ENCODE measurements at places on chromosomes 2 and 18.

DNA sequence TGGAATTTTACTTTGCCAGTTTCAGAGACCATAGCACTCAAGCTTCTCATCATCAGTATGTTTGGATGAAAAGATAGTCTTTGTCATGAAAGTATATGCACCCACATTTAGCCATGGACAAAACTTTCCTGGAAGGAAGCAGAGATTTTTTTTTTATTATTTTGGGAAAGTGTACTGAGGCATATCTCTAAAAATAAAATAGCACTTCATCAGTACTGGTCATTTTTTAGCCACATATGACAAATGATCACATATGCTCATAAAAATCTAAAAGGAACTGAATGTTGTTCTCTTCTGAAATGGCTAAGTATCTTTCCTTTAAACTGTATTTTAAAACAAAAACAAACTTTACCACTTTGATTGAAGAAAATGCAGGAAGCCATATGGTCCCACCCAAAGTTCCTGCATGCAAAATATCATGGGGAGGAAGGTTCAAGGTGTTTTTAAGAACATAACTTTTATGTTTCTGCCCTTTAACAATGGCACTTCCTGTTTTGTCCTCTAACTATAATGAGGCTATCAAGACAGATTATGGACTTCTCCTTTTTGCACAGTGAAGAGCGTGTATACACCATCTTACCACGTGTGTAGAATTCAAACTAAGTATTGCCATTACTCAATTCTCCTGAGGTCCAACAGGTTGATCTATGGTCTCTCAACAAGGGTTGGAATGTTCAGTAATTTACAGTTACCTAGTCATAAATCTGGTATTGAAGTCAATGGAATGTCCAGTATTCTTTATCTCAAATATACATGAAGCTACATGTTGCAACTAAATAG lies 77.1 kb upstream of the SLC39A10 start:
- H3K27me3 ChIP-seq = no peaks in the 10 kb centered on the region
- no peaks in the 10 kb centered on the region for H3K36me3 ChIP-seq
- no peak overlapping the region for H3K27ac ChIP-seq
- no peak overlapping the region for H3K4me3 ChIP-seq
- no peak for DNase-seq
- peaks cover 16% of the 10 kb centered on the region for H3K4me1 ChIP-seq

DNA sequence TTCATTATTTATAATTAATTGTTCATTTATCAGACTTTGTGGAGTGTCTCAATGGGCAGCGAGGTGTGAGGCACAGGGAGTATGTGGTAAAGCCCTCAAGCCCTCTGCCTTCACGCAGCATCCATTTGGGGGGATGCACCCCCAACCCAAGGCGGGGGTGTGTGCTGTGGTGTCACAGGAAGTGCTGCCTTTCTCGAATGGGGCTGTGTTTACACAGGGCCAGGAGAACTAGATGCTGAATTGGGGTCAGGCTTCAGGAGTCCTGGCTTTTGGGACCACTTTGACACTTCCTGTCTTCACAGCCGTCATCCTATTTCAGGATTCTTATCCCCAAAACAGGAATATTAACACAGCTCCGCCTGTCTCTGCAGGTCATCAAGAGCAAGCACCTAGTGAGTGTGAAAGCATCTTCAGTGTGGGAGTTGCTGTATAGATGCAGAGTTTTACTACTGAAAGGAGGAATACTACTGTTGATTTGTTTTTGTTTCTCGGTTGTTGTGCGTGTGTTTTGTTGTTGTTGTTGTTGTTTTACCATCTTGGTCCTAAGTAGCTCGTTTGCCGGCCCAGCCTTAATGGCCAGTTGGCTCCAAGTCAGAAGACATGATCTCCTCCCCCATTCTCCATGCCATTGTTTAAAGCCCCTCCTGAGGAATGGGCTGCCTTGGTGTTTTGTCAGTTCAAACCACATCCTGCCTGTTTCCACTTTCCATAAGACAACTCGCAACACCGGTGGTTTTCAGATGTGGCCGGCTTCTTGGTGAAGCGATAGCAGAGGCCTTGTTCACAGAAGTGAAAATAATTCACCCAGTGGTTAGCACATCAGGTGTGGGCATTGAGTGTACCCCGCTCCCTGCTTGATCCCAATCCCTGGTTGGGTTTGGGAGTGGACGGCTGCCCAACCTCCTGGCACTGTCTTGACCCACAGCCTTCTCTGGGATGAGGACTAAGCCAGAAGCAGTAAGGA lies 221.3 kb downstream of the BCL2 start:
- no peaks in the 10 kb centered on the region for H3K36me3 ChIP-seq
- no peak overlapping the region for H3K27ac ChIP-seq
- no peak overlapping the region for H3K4me3 ChIP-seq
- no peaks in the 10 kb centered on the region for H3K27me3 ChIP-seq
- peaks cover 20% of the 10 kb centered on the region for H3K4me1 ChIP-seq
- DNase-seq = no peak

DNA sequence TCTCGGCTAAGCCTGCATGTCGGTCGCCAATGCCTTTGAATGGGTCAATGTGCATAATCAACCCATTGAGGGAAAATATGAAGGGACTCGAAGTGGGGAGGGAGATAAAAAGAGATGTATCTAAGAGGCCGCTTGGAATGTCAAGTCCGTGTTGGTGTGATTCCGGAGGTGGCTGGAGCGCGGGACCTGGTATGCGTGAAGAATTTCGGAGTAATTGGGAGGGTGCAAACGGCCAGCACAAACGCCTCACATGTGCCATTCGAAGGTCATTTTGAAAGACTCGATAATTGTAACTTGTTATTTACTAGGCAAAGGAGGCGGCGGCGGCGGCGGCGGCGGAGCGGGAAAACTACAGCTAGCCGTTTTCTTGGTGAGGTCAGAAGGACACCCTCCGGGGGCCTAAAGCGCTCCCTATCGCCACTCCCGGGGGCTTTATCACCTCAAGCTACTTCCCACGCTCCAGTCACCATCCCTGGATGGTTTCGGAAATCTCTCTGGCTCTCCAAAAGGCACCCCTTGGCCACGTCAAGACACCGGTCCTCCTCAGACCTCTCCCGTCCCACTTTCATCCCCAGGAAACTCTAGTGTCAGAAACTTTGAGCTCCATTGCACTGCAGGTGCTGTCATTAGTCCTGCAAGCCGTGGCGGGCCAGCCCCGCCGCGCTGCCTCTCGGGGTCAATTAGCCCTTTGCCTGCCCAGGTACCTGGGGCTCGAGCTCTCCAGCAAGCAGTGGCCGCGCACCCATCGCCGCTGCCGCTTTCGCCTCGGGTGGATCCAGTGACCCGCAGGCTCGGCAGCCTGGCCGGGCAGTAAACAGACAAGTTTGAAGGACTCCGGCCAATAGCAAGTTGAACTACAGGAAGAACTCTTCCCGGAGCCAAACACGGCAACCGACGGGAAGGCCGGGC lies 1.5 kb downstream of the ERBB4 start:
- no peak overlapping the region for H3K27ac ChIP-seq
- peaks cover 10% of the 10 kb centered on the region for H3K27me3 ChIP-seq
- H3K4me3 ChIP-seq = no peak overlapping the region
- H3K4me1 ChIP-seq = no peaks in the 10 kb centered on the region
- H3K36me3 ChIP-seq = no peaks in the 10 kb centered on the region
- DNase-seq = no peak

DNA sequence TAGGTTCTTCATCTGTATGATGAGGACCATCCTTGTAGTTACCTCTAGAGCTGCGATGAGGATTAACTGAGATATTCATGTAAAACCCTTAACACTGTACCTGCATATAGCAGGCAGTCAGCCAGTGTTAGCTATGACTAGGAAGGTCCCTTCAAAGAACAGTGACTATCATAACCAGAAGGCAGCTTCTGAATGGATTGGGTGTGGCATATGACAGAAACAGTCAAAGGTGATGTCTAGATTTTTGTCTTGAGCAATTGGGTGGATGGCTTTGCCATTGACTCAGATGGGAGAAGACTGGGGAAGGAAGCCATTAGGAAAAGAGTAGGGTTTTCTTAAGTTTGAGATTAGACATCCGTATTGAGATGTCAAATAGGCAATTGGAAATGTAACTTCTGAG lies 15.7 kb downstream of the XDH start:
- no peak overlapping the region for H3K4me3 ChIP-seq
- DNase-seq = no peak
- no peaks in the 10 kb centered on the region for H3K4me1 ChIP-seq
- H3K36me3 ChIP-seq = no peaks in the 10 kb centered on the region

- no peak for DNase-seq
- no peak overlapping the region for H3K27ac ChIP-seq
- no peak overlapping the region for H3K4me3 ChIP-seq
- peaks cover 4% of the 10 kb centered on the region for H3K4me1 ChIP-seq
- no peaks in the 10 kb centered on the region for H3K36me3 ChIP-seq
- no peaks in the 10 kb centered on the region for H3K27me3 ChIP-seq
These were observed 50.0 kb downstream of the CPO start for GRCh38 chr2:206989311-206989710.

- H3K36me3 ChIP-seq = no peaks in the 10 kb centered on the region
- H3K4me3 ChIP-seq = no peak overlapping the region
- no peaks in the 10 kb centered on the region for H3K27me3 ChIP-seq
These were observed 568.5 kb upstream of the SOX11 start for GRCh38 chr2:5123582-5124196.

DNA sequence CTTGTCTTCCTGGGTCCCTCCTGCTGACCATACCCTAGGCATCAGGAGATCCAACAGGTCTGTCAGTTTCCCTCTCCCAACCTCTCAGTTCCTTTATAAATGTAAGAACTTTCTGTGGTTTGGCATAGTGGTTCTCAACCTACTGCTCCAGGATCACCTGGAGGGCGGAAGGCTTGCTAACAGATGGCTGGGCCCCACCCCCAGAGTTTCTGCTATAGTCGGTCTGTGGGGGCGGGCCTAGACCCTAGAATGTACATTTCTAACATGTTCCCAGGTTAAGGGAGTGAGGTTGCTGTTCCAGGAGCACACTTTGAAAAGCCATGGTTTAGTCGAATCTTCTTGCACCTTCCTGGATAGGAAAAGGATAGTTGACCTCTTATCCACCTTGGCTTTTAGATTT lies 37.0 kb downstream of the HK2 start:
- H3K27me3 ChIP-seq = no peaks in the 10 kb centered on the region
- no peak overlapping the region for H3K27ac ChIP-seq
- DNase-seq = no peak

- H3K4me3 ChIP-seq = no peak overlapping the region
- H3K27me3 ChIP-seq = no peaks in the 10 kb centered on the region
- H3K36me3 ChIP-seq = no peaks in the 10 kb centered on the region
These were observed 20.6 kb downstream of the EVA1A start for GRCh38 chr2:75539955-75540716.

DNA sequence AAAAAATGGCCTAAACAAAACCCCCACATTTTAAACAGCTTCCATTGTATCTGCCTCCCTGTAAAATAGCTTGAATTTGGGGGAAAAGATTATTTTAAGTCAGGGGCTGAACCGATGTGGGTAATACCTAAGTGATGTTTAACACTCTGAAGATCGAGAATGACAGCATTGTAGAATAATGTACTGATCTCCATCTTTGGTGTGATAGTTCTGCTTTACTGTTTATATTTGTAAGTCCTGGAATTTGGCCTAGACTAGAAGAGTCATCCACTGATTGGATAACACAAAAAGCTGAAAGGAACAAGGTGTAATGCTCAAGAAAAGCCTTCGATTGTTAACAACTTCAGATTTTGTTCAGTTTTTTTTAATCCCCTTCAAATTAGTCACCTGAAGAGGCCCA lies 53.8 kb upstream of the CCDC68 start:
- H3K27ac ChIP-seq = no peak overlapping the region
- H3K4me1 ChIP-seq = no peaks in the 10 kb centered on the region
- no peaks in the 10 kb centered on the region for H3K27me3 ChIP-seq
- H3K36me3 ChIP-seq = no peaks in the 10 kb centered on the region

DNA sequence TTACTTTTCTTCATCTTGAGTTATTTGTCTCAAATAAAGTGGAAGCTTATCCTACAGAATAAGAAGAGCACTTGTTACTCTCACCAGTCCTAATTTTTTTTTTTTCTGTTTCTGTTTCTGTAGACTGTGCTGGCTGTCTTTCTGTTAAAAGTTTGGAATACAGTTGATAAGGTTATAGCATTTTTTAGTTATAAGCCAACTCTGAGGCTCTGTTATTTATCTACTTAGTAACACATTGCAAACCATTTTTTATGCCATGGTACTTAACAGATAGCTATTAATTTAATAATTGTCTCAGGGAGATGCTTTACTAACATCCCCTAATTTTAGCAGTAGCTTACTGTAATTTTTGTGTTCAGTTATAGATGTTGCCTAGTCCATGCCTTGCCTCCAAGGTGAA lies 37.9 kb downstream of the CREB1 start:
- H3K27me3 ChIP-seq = no peaks in the 10 kb centered on the region
- peaks cover 23% of the 10 kb centered on the region for H3K36me3 ChIP-seq
- no peak overlapping the region for H3K4me3 ChIP-seq
- H3K4me1 ChIP-seq = no peaks in the 10 kb centered on the region
- H3K27ac ChIP-seq = no peak overlapping the region

DNA sequence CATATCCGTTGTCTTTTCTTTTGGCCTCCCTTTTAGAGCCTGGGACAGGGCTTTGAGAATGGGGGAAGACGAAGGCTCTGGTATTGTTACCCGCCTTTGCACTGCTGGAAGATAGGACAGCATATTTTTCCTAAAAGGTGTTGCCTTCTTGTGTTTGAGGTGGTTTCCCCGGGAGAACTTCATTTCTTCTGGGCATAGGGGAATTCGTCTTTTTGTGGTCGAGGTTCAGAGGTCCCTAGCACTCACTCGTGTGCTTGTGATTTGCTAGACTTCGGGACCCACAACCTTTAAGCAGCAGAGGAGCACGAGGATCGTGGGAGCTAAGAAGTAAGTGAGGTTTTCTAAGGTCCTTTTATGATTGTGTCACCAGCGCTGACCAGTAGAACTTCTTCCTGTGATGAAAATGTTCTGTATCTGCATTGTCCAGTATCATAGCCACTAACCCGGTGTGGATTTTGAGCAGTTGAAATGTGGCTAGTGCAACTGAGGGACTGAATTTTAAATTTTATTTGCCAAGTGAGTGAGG lies 611 bp downstream of the ZNF512 start:
- no peaks in the 10 kb centered on the region for H3K27me3 ChIP-seq
- H3K4me1 ChIP-seq = peaks cover 28% of the 10 kb centered on the region
- peak overlapping the region; percentile 55 for H3K4me3 ChIP-seq
- no peak for DNase-seq

DNA sequence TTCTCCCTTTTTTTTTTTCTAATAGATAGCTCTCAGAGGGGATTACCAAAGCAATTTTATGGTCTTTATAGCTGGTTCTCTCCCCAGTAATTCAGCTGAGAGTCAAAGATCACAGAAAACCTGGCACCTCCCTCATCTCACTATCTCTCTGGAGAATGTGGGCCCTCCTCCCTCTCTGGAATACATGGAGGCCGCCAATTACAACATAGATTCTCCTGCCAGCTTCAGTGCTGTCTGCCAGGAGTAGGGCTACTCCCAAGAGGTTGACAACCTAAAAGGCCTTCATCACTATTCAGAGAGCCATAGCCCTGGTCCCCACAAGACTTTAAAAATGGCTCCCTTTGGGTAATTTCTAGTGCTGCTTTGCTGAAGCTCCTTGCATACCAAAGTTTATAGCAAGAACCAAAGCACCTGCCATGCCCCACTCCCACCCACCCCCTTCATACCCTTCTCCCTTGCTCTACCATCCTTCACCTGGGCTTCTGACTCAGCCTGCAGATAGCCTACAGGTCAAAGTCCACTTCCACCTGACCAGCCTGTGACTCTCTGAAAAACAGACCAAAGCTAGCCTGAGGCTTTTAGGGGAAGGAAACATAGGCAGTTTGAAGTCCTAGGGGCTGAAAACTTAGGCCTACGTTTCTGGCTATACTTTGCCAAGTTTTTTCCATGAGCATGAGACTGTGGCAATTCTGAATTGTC lies 472.3 kb downstream of the TNS1 start:
- H3K36me3 ChIP-seq = no peaks in the 10 kb centered on the region
- no peak overlapping the region for H3K4me3 ChIP-seq
- no peaks in the 10 kb centered on the region for H3K27me3 ChIP-seq
- H3K4me1 ChIP-seq = no peaks in the 10 kb centered on the region
- H3K27ac ChIP-seq = no peak overlapping the region
- DNase-seq = no peak

GRCh38 chr2:239154971-239155805 lies 245.6 kb downstream of the HDAC4 start:
- no peak overlapping the region for H3K4me3 ChIP-seq
- H3K4me1 ChIP-seq = peaks cover 7% of the 10 kb centered on the region
- H3K27me3 ChIP-seq = no peaks in the 10 kb centered on the region
- H3K36me3 ChIP-seq = peaks cover 56% of the 10 kb centered on the region
